ENCODE measurements at places on chromosomes 13 and 19.

DNA sequence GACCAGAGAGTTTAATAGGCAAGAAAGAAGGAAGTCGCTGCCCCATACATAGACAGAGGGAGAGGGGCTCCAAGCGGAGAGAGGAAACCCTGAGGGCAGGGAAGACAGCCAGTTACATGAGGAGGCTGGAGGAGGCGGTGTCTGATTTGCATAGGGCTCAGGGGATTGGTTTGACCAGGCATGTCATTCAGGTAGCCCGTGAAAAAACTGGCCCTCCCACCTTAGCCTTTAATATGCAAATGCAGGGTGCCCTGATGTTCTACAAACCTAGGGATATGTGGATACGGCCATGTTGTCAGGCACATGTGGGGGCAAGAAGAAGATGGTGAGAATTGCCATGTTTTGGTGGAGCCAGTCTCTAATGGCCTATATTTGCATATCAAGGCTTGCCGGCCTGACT lies 1461.6 kb downstream of the PCDH9 start:
- no peak for DNase-seq

DNA sequence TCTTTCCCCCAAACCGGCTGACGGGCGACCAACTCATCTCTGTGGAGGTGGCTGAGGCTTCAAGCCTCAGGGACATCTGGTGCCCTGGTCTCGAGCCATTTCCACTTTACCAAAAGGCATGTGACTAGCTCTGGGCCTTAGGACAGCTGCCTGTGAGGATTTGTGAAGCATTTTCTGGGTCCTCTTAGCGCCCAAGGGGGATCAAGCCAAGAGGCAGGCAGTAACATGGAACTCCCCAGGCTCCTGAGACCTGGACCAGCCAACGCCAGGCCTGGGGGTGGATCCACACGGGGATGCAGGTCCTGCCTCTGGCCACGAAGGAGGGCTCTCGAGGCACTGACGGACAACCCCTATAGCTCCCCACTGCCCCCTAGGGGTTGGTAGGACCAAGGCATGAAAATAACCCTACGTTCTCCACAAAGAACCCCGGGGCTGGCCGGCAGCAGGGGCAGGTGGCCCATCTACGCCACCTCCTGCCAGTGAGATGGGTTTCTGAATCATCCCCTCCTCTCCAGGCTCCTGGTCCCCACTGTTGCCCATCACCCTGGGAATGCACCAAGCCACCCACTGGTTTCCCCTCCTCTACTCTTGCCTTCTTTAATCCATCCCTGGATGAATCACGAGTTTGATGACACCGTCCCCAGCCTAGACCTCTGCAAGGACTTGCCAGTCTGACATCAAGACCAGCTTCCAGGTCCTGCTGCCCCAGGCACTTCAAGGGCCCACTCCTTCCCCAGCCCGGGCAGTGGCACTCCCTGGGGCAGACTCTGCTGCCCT lies 7.0 kb upstream of the MYDGF start:
- peak; percentile 43 for DNase-seq

GRCh38 chr13:108322206-108322824 lies 52.8 kb downstream of the TNFSF13B start:
- DNase-seq, result peak; percentile 11

DNA sequence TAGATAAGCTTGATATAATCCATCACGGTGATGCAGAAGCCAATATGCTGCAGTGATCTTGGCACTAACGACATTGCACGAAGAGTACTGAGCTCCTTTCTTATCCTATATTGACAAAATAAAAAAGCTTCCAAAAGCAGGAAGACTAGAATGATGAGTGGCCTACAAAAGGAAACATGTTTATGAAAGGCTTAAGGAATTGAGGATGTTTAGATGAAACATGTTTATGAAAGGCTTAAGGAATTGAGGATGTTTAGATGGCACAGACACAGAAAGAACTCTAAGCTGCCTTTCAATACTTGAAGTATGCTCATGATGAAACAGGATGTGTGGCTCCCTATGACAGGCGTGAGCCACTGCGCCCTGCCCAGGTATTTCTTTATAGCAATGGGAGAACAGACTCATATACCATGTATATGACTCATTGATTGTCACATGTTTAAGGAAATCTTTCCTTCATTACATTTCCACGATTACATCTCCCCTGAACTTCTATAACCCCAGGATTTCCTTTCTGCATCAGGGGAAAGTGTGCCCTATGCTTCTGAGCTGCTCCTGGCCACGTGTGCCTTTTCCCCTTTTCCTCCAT lies 690.8 kb upstream of the ARGLU1 start:
- DNase-seq, result no peak

- no peak for DNase-seq
Measured at GRCh38 chr13:24286624-24287023, 22.8 kb upstream of the C1QTNF9 start.

DNA sequence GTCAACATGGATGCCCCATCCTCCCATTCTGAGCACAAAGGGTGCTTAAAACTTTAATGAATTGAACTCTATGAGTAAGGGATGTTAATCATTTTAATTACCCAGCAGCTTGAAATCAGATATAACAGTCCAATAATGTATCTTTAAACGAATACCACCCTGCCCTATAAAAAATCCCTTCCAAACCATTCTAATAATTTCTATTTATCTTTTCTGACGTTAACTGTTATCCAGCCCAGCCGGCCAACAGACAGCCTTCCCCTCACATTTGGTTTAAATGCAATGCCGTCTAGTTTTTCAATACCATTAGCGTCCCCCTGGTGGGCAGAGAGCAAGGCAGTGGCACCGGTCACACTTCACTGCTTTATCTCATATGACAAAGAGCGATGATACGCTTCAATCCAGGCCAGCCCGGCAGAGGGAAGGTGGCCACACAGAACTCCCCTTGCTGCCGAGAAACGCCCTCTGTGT lies 402.2 kb upstream of the ZNF507 start:
- DNase-seq, result no peak

- no peak for DNase-seq
Measured at GRCh38 chr13:39144391-39144790, 106.1 kb downstream of the NHLRC3 start.

DNA sequence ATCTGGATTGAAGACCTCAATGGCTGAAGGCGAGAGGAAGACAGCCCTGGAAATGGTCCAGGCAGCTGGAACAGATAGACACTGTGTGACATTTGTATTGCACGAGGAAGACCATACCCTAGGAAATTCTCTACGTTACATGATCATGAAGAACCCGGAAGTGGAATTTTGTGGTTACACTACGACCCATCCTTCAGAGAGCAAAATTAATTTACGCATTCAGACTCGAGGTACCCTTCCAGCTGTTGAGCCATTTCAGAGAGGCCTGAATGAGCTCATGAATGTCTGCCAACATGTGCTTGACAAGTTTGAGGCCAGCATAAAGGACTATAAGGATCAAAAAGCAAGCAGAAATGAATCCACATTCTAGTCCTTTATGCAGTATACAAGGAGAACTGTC lies 1.2 kb downstream of the POLR1D start:
- no peak for DNase-seq

GRCh38 chr13:91762957-91763356 lies 364.5 kb downstream of the GPC5 start:
- no peak for DNase-seq

DNA sequence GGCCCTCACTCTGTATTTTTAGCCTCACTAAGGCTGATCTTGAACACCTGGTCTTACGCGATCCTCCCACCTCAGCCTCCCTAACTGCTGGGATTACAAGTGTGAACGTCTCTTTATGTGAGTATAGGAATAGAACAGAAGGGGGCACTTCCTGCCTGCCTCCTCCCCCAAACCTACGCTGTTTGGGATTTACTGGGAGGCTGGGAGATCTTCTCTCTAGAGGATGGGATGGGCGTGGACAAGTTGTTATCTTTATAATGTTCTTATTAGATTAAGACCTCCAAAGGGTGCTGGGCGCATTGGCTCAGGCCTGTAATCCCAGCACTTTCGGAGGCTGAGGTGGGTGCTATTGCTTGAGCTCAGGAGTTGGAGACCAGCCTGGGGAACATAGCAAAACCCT lies 2.9 kb upstream of the CSNK1G2 start:
- no peak for DNase-seq

GRCh38 chr13:110921695-110922094 lies 6.8 kb upstream of the ANKRD10 start:
- DNase-seq, result no peak

DNA sequence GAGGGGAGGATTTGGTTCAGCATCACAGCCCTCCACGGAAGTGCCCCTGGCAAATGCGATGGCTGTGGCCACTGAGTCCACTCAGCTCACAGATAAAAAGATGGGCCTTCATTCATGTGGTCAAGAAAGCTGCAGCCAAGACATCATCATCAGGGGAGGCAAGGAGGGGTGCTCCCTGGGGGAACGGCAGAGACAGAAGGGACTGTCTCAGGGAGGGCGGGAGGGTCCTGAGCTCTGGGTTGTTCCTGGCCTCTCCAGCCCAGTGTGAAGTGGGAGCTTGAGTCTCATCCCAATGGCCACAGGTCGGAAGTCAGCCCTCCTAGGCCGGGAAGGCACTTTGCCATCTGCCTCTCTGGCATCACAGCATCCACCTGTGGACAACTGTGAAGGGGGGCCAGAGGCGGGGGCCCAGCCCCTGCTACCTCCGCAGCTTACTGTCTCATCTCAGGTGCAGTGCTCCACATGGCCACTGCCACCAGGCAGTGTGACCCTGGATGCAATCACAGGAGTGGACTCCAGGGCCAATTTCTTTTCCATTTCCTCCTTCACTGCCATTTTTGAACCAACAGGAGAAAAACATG lies 137.8 kb upstream of the SOX1 start:
- DNase-seq, result no peak

DNA sequence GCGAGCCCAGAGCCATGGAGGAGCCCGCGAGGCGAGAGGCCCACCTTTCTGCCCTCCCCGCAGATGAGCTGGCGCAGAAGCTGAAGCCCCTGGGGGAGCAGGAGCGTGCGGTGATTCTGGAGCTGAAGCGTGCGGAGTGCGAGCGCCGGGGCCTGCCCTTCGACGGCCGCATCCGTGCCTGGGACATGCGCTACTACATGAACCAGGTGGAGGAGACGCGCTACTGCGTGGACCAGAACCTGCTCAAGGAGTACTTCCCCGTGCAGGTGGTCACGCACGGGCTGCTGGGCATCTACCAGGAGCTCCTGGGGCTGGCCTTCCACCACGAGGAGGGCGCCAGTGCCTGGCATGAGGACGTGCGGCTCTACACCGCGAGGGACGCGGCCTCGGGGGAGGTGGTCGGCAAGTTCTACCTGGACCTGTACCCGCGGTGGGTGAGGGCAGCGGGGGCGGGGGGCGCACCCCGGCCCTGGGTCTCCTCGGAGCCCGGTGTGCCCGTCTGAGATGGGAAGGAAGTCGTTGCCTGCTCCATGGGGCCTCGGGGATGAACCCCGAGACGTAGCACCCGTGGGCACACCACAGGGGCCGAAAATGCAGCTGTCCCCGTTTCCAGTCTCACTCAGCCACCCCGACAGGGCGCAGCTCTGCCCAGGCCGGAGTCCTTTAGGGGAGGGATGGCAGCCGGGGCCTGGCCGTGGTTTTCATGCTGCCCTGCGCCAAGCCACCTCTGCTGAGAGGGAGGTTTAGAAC lies 12.1 kb upstream of the ZNF554 start:
- DNase-seq, result no peak

GRCh38 chr13:65592731-65593130 lies 1637.4 kb downstream of the PCDH9 start:
- no peak for DNase-seq

DNA sequence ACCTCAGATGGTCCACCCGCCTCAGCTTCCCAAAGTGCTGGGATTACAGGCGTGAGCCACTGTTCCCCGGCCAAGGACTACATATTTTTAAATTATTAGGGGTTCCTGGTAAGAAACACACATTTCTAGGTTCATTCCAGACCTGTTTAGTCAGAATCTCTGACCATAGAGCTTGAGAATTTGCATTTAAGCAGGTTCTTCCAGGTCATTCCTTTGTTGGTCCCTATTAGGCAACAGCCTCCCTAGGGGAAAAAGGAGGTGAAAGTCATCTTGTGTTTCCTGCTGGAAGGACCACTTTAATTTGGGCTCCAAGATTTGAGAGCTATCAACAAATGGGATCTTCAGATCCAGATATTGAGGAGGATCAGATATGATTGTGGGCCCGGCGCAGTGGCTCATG lies 16.3 kb downstream of the S1PR2 start:
- no peak for DNase-seq

GRCh38 chr19:1410136-1410786 lies 2.9 kb downstream of the DAZAP1 start:
- DNase-seq, result no peak

DNA sequence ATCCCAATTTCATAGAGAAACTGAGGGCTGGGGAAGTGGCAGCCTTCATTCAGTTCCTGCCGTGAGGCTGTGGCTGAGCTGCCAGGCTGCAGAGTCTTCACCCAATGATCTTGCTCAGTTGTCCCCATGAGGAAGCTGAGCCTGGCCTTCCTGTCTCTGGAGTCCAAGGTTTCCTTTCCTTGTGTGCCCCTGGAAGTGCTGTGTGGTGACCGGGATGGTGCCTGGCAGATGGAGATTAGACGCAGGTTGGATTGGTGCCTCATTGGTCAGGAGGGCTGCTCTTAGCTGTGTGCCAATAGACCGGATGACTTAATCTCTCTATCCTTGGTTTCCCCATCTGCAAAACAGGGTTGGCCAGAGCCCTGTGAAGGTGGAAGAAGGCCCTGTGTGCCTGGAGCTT lies 24.6 kb downstream of the DNM2 start:
- DNase-seq, result no peak

- no peak for DNase-seq
Measured at GRCh38 chr13:99289674-99290337, 17.4 kb downstream of the GPR183 start.

DNA sequence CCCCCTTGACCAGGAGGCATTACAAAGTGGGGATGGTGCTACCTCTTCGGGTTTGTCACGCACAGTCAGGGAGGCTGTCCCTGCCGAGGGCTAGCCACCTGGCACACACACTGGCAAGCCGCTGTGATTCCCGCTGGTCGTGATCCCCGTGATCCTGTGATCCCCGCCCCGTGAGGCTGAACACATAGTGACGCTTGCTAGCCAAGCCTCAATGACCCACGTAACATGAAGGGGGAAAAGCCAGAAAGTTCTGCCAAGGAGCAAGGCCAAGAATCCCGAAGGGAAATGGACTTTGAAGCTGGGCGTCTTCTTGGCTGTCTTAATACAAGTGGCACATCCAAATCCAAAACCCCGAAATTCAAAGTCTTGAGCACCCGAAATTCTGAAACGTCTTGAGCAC lies 13.7 kb downstream of the LDLR start:
- no peak for DNase-seq

- no peak for DNase-seq
Measured at GRCh38 chr13:40878823-40879222, 89.4 kb downstream of the SLC25A15 start.

DNA sequence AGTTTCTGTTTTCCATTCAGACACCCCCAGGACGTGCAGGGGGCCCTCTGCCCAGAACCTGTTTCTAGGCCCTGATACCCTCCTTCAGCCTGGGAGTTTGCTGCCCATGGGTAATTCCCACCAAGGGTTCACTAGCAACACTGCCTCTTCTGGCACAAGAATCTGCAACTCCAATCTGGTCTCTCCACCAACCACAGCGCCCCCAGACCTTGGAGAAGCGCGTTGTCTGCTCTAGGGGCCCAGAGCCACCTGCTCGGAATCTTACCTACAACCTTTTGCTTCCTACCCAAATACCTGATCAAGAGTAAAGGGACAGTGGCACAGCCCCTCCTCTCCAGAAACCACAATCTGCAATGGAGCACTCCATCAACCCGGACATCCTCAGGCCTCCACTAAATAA lies 763 bp downstream of the ZNF180 start:
- DNase-seq, result no peak
